ENCODE measurements at places on chromosomes 12 and 14.

GRCh38 chr14:84080944-84081343, 1449.0 kb upstream of the FLRT2 start:
- DNase-seq, result no peak

DNA sequence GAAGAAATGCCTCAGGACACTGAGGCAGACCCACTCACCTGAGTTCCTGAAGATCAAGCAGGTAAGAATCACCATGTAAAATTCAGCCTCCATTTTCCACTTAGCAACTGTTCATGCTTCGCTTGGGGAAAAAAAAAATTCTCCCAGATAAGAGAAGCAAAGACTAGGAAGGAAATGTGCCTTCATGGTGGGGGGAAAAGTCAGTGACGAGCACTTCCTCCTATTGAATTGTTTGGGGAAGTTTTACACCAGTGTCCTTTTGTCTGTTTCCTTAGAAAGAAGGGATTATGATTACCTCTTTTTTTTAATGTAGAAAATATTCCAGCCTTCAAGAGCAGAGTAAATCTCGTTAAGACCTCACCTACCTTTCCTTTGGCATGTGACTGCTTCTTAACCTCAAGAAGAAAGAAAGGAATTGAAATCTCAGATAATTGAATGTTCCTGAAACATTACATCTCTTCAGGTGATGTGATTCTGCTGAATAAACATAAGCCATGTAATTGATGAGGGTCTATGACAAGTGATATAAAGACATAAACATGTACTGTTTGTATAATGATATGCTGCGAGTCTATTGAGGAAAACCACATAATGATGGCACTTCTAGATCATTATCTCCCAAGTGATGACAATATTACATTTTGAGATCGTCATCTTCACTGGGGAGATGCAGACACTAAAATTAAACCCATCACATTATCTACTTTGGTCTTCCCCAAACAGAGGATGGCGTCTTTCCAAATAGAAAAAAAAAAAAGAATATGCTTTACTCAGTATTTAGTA, at the start of gene PTPRB:
TSS of gene PTPRB (minus strand) at position 127 of the 783 bp plus-strand sequence. CDS start at position 93, 34 bp downstream.
- DNase-seq, result no peak

GRCh38 chr12:117294189-117294603, 67.2 kb downstream of the NOS1 start:
- no peak for DNase-seq

DNA sequence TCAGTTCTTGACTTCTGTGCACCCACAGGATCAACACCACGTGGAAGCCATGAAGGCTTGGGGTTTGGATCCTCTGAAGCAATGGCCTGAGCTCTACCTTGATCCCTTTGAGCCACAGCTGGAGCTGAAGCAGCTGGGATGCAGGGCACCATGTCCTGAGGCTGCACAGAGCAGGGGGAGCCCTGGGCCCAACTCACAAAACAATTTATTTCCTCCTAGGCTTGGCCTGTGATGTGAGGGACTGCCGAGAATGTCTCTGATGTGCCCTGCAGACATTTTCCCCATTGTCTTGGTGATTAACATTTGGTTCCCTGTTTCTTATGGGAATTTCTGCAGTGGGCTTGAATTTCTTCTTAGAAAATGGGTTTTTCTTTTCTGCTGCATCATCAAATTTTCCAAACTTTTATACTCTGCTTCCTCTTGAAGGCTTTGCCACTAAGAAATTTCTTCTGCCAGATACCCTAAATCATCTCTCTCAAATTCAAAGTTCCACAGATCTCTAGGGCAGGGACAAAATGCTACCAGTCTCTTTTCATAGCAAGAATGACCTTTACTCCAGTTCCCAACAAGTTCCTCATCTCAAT, 288.2 kb downstream of the CCDC59 start:
- no peak for DNase-seq

DNA sequence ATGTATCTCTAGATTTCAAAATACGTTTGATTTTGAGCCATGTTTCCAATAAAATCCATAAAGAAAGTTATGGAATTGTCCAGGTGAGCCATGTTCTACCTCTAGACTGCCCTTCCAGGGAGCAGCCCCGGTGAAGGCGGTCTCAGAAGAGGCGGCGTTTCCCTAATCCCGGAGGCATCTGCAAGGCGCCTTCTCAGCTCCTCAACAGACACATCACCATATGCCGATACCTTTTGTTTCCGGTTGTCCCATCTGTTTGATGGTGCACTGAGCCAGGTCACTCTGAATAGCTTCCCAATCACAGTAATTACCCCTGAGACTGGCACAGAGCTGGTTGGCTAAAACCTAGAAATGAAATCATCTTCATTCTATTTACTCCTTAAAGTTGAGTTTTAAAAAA, 305.5 kb upstream of the FKBP4 start:
- no peak for DNase-seq

GRCh38 chr12:132384916-132385774, 55.8 kb upstream of the GALNT9 start:
- no peak for DNase-seq

- DNase-seq, result no peak
Observed at GRCh38 chr12:68305278-68305677, 26.9 kb downstream of the MDM1 start.

DNA sequence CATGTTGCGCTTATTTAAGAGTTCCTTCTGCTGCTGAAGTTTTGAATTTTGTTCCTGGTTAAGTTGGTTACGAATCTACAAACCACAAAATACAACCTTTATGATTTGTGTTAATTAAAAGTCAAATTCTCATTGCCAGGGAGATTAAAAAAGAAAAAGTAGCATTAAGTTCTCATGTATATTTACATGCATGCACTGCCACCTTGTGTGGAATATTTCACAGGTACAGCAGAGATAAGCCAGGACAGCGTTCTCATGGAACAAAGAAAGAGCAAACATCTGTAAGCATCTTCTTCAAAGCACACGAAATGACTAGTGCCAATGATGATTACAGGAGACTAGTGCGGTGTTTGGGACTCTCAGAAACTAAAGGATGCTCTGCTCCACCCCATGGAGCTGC, 34.2 kb downstream of the ZFYVE21 start:
- no peak for DNase-seq

GRCh38 chr12:55955800-55956508, 9.9 kb downstream of the PMEL start:
- peak; percentile 65 for DNase-seq

- DNase-seq, result no peak
Observed at GRCh38 chr12:16163901-16164300, 113.6 kb downstream of the SLC15A5 start.

DNA sequence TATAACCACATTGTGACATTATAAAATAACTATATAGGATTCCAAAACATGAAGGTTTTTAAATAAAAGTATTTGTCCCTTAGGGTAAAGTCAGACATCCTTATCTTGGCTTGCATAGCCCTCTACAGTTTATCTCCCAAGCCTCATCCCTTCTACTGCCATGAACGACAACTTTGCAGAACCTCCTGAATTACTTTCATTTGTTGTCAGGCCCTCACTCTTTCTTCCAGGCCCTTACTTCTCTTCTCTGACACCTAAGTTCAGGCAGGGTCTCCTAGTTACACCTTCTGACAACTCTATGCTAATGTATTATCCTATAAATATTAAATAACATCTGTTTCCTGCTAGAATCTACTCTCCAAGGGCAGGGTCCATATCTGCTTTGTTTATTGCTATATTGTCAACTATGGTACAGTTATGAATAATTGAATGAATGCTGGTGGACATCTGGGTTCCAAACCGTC, 115.7 kb upstream of the MDM1 start:
- DNase-seq, result no peak

All from CD8-positive, alpha-beta memory T cell (primary cell).